Urinary bladder (tissue), 4 donors: ENCODE measurements at places on chromosomes 12 and 14. TPM values are rescaled to one million over a fixed set of nuclear protein-coding genes. Genes with fewer than 3 reads are reported as not detected.

- no peak for DNase-seq
These were observed 24.4 kb downstream of the JAG2 start for GRCh38 chr14:105144026-105144665.

LIN7A gene
- total RNA-seq: 31.2 TPM

GRCh38 chr12:115659422-115659821, 618.1 kb downstream of the MED13L start:
- DNase-seq: no peak

EXOC3L4 gene
- 0.79 TPM for total RNA-seq

- DNase-seq: no peak
These were observed 24.3 kb upstream of the VRK1 start for GRCh38 chr14:96772929-96773328.
